ENCODE measurements at places on chromosomes 11 and 22.

GRCh38 chr22:25548866-25549464, 15.5 kb upstream of the GRK3 start:
- no peak for DNase-seq

- DNase-seq, result no peak
Measured at GRCh38 chr11:95222817-95223216, 8.2 kb downstream of the SESN3 start.

DNA sequence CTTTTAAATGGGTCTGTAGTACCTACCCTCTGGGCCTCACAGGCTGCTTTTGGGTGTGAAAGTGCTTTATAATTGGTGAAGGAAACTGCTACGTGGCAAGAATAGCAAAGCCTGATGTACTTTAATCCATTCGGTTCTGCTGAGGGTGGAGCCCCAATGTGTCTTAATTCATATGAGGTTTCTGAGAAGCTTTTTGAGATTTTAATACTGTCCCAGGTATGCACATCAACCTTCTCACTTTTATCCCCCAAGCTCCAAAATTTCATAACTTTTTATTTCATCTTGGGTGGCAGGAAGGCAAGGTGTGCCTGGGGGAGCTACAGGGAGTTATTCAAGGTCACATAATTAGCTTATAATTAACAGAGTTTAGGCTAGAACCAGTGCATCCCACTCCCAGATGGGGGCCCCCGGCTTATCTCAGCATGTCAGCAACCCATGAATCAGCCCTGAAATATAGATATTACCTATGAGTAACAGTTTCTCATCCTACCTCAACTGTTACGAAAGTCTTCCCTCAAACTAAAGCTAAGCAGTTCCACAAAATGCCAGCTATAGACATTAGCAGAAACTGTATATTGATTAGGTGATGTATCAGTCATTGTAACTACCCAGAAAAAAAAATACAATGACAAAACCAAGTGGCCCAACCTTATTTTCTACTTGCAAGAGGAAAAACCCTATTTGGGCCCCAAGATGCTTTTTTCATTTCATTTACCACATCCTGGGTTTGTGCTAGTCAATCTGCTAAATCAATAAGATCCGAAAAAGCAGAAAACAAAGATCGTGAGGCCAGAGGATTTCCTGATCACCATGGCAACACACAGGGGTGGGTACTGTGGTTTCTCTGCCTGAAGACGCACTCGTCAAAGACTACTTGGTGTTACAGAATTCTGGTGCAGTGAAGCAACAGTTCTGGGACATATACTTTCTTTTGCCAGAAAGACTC, 26.7 kb downstream of the CD44 start:
- peak; percentile 78 for DNase-seq

DNA sequence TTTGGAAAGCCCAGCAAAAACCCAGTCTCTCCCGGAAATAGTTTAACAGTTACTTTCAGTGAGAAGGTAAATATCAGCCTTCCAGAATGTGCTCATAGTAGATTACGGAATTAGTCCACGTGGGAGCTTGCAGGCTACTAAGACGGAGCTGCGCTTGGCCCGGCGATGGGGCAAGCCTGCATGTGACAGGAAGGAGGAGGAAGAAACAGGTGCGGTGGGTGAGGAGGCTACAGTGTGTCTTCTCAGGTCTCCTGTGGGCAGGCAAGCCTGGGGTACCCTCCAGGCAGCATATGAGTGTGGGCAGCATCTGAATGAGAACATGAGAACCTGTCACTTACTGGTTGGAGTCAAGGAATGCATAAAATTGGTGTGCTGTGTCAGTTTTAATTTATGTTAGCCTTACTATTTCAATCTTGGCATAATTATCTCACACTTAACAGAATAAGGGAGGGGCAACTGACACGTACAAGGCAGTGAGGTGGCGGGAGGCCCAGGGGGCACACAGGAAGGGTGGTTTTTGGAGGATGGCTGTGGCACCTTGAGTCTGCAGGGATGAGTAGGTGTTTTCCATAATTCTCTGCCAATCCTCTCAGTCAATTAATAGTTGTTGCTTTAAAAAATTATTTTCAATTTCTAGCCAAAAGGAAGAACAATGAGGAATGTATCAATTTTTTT, 35.7 kb downstream of the CLMP start:
- DNase-seq, result no peak

DNA sequence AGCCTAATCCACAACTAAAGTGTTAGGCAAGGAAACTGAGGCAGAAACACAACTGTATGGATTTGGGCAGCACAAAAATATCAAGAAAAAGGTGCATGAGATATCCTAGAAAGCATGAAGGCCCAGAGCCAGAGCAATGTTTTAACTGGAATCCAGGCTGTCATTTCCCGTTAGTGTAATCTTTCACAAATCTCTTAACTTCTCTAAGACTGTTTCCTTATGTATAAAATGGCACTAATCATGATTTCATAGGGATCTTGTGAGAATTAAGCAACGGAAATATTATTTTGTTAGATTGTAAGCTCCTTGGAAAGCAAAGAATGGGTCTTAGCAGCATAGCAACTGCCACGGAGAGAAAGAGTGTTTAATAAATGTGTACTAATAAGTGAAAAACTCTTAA, 14.7 kb upstream of the SYTL2 start:
- DNase-seq, result no peak

GRCh38 chr11:14784230-14784629, 107.8 kb downstream of the CYP2R1 start:
- no peak for DNase-seq

DNA sequence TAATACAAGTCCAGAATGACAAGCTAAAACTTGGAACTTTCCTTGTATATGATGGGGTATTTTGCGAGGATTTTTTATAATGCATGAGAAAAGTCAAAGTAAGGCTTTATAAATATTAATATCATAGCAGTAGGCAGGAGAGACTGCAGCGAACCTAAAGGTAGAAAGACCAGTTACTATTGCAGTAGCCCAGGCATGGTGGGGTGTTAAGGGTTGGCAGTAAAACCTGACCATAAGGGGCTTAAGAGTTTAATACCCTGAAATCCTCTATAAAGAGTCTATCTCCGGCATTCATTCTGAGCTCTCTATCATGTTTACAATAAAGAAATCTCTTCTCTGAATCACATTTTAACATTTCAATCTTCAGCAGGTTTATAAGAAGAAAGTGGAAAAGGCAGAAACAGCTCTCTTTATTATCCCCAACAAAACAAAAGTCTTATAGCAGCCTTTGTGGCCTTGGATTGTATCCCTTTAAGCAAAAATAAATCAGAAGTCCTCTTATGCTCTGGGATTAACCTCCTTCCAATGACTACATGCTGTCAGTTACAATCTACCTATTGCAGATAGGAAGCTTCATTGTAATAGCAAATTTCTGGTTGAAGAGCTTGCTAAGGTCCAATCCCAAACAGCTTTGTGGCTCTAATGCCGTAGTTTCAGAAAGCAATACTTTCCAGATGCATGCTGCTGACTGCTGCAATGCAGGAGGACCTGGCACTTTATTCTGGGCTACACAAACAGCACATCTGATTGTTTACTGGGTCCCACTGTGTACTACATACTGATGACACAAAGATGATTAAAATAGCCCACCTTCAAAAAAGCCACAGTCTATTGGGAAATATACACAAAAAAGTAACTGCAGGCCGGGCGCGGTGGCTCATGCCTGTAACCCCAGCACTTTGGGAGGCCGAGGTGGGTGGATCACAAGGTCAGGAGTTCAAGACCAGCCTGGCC, 45.8 kb downstream of the SIK3 start:
- no peak for DNase-seq

- no peak for DNase-seq
Measured at GRCh38 chr11:79129702-79130101, 311.1 kb downstream of the TENM4 start.

GRCh38 chr11:9232482-9232881, 32.7 kb downstream of the DENND5A start:
- no peak for DNase-seq

- DNase-seq, result no peak
Measured at GRCh38 chr11:9473408-9473807, 12.6 kb downstream of the ZNF143 start.

- DNase-seq, result peak; percentile 15
Measured at GRCh38 chr11:92865352-92865751, 104.1 kb upstream of the MTNR1B start.

GRCh38 chr11:114081641-114082414, 22.3 kb downstream of the ZBTB16 start:
- DNase-seq, result no peak

- DNase-seq, result no peak
Measured at GRCh38 chr11:75035911-75036565, 47.3 kb downstream of the NEU3 start.
